PC-9 (cell line): ENCODE measurements at places on chromosomes 2 and 18. TPM values are rescaled to one million over a fixed set of nuclear protein-coding genes. Genes with fewer than 3 reads are reported as not detected.

- no peak for DNase-seq
Measured at GRCh38 chr2:81528852-81529480, 1224.4 kb upstream of the LRRTM1 start.

DNA sequence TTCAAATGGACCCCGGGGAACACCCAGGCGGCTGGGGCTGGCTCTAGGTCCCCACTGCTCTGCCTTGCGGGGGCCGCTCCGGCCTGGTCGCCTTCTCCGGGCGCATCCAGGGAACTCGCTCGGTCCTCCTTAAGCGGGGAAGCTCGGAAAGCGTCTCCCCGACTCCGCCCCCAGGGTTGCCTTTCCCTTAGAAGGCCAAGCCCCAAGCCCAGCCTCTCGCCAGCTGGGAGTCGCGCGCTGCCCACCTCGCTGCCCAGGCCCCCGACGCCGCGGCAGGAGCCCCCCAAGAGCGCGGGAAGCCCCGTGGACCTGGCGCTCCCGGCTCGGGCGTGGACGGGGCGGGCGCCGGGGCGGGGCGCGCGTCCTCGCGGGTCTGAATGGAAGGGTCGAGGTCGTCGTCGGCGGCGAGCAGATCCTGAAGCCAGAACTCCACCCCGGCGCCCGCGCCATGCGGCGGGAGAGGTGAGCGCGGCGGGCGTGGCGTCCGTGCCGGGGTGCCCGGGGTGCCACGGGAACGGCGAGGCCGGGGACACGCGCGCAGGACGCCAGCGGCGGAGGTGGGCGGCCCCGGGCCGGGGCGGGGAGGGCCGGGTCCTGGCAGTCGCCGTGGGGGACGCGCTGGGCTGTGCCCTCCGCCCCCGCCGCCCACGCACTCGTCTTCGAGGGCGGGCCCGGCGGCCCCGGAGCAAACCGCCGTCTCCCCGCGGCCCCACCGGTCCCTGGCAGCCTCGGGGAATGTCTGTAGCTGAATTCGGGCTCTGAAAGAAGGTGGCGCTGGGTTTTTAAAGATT is at the start of gene BOK:
Gene BOK (plus strand): TSS at position 214 of the 791 bp plus-strand sequence. CDS start 739 bp downstream, outside the sequence.
- DNase-seq: peak; percentile 88

- no peak for DNase-seq
Measured at GRCh38 chr2:219476652-219477151, 22.0 kb upstream of the GMPPA start.

- no peak for DNase-seq
Measured at GRCh38 chr2:92326-92725, 46.0 kb upstream of the FAM110C start.

DNA sequence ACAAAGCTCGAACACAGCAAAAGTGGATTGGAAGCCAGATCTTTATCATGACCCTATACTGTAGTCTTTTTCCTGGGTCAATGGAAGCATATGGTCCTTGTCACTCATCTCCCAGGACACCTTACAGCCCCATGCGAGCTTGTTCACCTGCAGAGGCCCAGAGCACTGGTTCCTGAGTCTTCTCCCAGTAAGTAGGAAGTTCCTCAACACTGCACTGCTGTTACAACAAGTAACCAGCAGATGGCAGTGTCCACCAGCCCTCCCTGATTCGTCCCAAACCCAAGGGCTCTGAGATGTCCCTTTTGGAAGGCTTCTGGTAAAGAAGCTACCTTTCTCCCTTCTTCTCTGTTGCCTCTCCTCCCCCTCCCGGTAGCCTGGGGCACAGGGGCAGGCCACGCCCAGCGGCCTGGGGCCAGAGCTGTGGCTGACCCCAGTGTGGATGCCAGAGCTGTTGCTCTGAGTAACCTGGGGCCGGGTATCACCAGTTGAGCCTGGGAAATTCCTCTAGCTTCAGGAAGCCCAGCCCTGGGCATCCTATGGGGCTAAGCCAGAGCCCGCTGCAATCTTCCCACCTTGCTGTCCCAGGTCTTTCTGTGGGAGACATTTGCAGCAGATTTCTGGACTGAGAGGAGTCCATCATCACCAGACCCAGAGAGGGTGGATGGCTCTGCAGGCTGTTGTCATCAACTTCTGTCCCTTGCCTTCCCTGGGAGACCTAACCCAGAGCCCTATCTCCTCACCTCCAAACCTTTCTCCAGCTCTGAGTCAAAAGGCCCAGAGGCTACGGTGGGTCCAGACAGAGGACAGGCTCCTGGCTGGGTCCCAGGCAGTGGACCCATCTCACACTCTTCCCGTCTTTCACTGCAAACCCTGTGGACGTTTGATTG is 5.3 kb upstream of the GDF7 start:
- DNase-seq: peak; percentile 66

- DNase-seq: peak; percentile 69
Measured at GRCh38 chr2:238644095-238645081, 203.5 kb upstream of the TWIST2 start.

DNA sequence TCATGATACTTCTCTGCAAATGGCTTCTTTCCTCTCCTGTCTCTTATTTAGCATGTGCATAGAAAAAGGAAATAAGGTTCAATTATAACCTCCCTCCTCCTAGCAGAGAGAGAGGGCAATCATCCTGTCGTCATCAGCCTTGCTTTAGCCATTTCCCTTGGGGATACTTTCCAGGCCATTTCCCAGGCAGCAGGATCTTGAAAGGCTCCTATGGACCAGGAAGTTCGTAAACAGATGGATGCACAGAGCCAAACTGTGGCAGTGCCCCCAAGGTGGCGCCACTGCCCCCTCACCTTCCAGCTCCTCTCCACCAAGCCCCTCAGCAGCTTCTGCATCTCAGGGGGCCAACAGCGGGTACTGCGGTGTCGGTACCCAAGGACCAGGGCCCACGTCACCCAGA is 157.4 kb downstream of the DTNA start:
- DNase-seq: no peak

- no peak for DNase-seq
Measured at GRCh38 chr2:85438201-85439024, 19.9 kb downstream of the SH2D6 start.

DNA sequence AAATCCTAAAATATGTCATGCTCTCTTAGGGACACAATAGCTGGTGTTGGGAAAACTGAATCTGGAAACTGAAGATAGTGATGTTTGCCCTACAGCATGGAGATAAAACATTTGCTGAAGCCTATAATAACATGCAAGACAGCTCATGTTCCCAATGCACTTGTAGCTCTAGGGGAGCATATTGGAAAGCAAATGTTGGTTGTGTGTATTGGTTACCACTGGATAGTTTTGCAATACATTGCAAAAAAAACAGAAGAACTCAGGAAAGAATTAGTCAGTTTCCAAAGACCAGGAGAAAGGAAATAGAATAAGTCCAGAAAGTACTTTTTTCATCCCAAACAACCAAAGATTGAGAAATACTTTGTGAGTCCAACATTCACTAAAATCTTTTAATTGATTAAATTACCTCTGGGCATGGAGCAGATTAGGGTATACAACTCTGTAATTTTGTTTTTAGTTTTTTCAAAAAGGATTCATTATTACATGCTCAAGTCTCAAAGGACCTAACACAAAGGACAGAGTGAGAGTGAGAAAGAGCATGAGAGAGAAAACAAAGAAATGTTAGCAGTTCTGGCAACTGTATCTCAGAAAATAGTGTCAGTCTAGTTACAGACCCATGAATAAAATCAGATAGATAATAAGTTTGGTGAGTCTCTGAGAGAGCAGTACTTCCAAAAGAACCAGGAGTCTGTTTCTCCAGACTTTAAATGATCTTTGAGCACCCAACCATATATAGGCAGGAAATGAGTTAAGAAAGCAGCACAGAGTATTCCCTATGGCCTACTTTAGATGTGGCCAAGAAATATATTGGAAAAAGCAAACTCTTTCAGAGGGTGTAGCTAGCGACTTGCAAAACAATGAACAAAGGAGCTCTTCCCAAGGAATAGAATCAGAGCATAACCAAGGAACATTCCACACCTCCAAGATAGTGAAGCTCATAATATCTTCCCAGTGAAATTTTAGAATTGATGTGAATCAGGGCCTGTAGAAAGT is 36.6 kb upstream of the COL3A1 start:
- DNase-seq: no peak

- DNase-seq: no peak
Measured at GRCh38 chr2:212173756-212174510, 364.7 kb downstream of the ERBB4 start.

- DNase-seq: no peak
Measured at GRCh38 chr2:107383691-107384090, 443.0 kb upstream of the RGPD4 start.

- no peak for DNase-seq
Measured at GRCh38 chr2:122384768-122385333, 629.4 kb downstream of the TSN start.

DNA sequence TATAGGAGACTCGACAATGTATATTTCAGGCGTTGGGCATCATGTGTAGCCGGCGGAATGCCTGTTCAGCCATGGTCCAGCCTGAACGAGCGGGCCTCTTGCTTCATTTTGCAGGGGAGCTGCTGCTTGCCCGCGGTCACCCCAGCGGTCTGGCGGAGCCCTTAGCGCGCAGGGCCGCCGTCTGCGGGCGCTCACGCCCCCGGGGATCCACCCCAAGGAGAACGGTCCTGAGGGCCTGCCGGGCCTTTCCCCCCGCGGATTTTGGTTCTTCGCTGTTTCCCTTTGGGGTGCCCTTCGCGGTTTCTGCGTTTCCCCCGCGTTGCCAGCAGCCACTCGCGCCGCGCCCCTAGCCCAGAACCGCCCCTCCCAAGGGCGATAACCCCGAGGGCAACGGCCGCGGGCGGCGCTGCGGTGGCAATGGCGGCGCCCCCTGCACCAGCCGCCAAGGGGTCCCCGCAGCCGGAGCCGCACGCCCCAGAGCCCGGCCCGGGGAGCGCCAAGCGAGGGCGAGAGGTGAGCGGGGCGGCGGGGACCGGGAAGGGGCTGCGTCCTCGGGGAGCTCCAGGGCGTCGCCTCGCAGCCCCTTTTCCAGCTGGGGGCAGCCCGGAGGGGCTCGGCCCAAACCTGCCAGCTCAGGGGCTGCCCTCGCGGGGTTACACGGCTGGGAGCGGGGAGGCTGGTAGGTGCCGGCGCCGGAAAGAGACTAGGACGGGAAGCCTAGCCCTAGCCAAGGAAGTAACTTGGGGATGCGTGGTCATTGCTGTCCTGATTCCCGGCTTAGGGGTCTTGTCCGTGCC is at the start of gene MFSD2B:
Gene MFSD2B (plus strand): TSS at position 406 of the 797 bp plus-strand sequence. CDS start 12 bp downstream, at position 418.
- DNase-seq: no peak

DNA sequence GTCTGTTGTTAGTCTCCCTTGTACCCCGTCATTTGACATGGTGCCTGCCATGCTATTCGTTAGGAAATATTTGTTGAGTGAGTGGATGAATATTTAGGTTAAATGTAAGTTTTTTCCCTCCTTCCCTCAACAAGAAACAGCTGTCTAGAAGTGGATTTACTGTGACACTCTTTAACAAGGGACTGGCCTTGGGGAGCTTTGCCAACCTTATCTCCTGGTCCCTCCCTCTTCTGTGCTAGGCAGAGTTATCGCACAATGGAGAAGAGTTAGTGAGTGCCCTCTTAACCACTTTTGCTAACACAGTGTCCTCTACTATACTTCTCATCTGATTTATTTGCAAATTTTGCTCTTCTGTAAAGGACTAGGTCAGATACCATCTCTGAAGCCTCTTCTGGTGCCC is 61.2 kb downstream of the DIS3L2 start:
- no peak for DNase-seq

DNA sequence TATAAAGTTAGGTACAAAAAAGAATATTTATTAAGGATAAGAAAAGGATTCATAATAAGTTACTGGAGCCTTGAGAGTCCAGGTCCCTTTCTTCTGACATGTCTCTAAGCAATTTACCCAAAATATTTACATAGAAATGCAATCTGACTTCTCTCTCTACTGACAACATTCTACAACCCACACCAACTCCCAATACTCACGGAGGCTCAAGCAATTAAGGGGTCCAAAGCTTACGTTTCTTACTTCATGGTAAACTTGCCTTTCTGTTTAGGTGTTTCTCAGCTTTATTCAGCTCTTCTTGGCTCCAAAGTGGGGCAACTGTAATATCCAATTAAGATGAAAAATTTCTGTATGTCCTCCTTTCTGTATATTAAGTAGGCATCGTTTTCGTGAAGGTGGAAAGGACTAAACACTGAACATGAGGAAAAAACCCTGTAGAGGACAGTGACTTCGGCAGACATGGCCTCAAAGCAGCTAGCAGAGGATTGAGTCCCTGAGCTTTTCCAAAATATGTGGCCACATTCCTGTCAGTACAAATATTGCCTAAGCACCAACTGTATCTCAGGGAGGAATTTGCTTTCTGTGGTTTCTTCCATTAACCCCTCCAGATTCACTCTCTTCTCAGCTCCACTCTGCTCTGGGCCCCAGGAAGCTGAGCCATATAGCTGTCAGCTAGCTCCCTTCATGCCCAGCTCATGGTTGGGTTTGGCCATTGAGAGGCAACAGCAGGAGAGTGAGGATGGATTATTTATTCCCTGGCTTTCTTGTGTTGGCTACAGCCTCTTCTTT is 67.9 kb upstream of the GLS start:
- DNase-seq: no peak

GRCh38 chr2:96325884-96326255 is 753 bp downstream of the ITPRIPL1 start:
- no peak for DNase-seq

DNA sequence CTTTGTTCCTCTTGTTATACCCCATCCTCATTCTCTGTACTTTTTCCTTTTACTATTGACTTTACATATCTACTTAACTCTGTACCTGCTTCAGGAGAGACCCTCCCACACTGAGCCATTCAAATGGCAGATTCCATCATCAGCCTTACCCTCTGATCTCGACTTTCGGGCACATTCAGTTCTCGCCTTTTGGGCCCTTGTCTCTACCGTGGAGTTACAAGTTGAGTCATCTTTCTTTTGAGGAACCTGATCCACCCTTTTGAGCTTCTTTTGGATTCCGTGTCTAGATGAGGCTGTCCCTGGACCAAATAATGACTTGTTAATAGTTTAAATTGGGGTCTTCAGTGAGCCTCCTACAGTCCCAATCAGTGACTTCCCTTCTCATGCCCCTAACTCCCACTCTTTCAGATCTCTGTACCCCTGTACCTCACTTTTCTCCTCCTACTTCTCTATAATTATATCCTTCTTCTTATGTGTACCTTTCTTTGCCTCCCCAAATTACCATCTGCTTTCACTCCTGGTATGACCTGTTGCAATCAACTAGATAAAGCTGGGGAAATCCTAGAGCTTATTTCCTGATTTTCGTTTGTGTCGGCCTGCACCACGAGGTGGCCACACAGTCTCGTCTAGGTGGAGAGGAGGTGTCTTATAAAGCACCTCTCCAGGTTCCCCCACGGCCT is 17.2 kb downstream of the SP110 start:
- no peak for DNase-seq

- DNase-seq: no peak
Measured at GRCh38 chr2:48856144-48856543, 100.6 kb upstream of the LHCGR start.

GRCh38 chr2:26848336-26849055 is 564 bp downstream of the DPYSL5 start:
- no peak for DNase-seq

The TMEM247 gene
- total RNA-seq: not detected in 2 replicates

The DYNC1I2 gene
- total RNA-seq: 140 and 151 TPM in 2 replicates

The NETO1 gene
- not detected in 2 replicates for total RNA-seq

The LYPD6B gene
- total RNA-seq: 10.0 and 12.7 TPM in 2 replicates

The HNMT gene
- total RNA-seq: 16.6 TPM in 2 replicates

The MRO gene
- not detected in 2 replicates for total RNA-seq

The GNLY gene
- total RNA-seq: not detected in 2 replicates

The EPB41L3 gene
- not detected in 2 replicates for total RNA-seq

The UPP2 gene
- not detected in 2 replicates for total RNA-seq

The RAD51AP2 gene
- total RNA-seq: not detected in 2 replicates

The CPLX4 gene
- total RNA-seq: not detected in 2 replicates

The CABLES1 gene
- total RNA-seq: 10.0 and 11.8 TPM in 2 replicates
